Left ventricle myocardium superior (tissue), 1 donor: ENCODE measurements at places on chromosomes 5 and 9.
A peak's percentile ranks its signal among the peaks of the same experiment; 100 is the strongest.

DNA sequence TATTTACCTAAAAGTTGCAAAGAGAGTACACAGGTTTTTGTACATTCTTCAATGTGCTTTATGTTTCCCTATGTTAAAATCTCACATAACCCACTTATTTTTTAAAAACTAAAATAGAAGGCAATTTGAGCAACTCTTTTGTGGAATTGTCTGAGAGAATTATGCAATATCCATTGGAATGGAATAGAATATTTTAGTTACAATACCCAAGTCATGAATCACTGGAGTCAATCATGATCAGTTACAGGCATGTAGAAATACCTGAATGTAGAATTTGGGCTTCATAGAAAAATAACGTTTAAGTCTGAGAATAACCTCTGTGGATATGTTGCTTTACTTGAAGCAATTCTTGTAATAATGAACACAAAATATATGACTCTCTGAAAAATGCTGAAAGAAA, 143.3 kb downstream of the FGF10 start:
- DNase-seq = no peak

GRCh38 chr5:7271435-7272084, 124.4 kb upstream of the ADCY2 start:
- no peak for DNase-seq

DNA sequence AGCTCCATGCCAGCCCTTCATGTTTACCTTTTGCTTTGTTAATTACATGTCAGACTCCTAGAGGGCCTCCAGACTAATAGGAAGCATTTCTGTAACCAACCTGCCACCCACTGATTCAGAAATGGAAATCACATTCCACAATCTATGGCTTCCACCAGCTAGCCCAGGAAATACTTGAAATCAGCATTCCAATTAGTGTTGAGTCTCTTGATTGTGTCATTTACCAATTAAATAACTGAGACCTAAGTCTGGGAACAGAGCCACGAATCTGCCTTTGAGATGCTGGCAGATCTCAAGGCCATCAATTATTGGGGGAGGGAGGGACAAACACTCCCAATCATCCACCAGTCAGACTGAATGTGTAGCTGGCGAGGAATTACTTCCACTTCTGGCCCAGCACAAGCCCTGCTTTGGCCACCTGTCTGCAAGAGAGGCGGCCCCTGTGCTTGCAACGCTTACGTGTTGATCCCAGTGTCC, 27.4 kb upstream of the SAP30L start:
- DNase-seq = no peak

DNA sequence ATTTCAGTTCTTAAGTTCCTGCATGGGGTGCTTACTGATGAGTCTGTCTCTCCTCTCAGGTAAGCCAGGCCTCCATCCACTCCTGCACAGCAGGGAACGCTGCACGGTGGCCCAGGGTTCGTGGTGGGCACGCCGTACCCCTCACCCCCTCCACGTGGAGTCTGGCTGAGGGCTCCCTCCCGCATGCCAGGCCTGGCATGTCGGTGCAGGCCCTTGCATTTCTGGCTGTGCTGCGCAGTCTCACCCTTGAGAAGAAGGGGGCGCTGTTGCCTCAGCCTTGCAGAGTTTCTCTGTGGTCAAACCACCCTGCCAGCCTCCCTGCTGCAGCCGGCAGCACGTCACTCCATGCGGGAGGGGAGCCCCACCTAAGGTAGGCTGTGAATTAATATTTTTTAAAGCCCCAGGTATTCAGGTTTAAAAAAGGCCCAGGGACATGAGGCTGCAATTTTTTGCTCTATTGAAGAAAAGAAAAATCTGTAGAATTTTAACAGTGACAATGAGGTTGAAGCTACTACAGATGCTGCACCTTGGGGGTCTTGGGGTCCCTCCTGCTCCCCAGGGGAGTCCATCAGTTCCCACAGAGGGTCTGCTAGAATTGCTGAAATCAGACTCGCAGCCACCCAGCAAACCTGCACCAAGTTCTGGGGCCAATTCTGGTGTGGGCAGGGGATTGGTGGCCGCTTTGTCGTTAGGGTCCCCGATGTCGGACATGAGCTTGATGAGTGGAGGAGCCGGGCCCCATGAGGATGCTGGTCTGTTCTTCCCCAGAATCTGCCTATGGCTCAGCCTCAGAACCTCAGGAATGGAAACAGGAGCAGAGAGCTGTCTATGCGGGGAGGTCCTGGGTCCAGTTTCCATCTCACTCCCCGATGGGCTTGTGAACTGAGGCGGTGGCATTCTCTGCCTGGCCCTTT, 52.6 kb downstream of the TENT4A start:
- DNase-seq = peak; percentile 81

DNA sequence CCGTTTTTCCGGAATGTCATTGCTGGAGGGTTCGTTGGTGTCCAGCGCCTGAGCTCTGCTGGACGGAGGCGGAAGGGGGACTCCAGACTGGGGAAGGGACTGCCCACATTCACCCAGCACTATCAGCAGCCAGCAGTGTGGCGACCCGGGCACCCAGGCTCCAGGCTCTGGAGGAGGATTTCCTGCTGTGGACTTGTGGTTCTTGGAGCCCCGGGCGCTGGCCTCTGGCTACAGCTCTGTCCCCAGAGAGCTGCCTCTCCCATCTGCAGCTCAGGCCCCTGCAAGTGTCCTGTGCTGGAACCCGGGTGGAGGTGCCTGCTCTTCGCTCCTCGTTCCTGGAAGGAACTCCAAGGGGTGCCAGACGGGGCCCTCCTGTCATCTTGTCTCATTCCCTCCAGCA, 152.6 kb downstream of the RGS3 start:
- no peak for DNase-seq

- DNase-seq = no peak
Observed at GRCh38 chr9:97518909-97519307, 17.4 kb downstream of the TMOD1 start.

- DNase-seq = no peak
Observed at GRCh38 chr5:141486091-141486490, 1.3 kb downstream of the PCDHGC4 start.

- DNase-seq = no peak
Observed at GRCh38 chr5:107363768-107364167, 307.0 kb downstream of the EFNA5 start.

DNA sequence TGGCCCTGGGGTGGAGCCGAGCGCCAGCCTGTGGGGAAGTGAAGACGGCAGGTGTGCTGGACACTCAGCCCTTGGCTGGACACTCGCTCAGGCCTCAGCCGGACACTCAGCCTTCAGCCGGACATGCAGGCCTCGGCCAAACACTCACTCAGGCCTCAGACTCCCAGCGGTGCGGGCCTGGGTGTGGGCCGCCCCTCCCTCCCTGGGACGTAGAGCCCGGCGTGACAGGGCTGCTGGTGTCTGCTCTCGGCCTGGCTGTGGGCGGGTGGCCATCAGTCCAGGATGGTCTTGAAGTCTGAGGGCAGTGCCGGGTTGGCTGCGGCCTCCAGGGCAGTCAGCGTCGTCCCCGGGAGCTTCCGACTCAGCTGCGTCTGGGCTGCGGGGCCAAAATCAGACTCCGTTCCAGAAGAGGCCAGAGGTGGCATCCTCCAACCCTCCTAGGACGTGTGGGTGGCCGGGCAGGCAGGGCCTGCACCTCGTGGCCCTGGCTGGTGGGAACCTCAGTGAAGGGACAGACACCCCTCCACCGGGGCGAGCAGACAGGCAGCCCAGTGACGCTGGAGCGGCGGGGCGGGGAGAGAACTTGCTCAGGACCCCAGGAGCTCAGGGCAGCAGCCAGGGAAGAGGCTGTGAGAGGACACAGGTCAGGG, 28.4 kb downstream of the SLC6A18 start:
- DNase-seq = no peak

DNA sequence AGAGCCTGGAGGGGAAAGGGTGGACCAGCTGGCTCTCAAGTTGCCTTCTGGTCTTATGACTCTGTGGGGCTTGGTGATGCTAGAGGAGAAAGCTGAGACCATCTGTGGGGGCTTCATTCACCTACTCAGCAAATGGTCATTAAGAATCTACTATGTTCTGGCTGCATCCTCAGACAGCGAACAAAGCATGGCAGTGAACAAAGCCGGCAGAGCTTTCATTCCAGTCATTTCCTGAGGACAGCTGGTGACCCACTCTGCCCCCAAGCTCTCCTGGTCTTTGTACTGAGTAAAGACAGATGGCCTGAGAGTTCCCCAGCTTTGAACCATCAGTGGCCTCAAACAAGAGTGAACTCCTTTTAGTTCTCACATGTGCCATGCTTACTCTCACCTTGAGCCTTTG, 48.0 kb downstream of the FGF1 start:
- no peak for DNase-seq

GRCh38 chr5:59348189-59348588, 545.3 kb downstream of the PDE4D start:
- no peak for DNase-seq

- DNase-seq = no peak
Observed at GRCh38 chr5:112070022-112070421, 313.0 kb upstream of the NREP start.

DNA sequence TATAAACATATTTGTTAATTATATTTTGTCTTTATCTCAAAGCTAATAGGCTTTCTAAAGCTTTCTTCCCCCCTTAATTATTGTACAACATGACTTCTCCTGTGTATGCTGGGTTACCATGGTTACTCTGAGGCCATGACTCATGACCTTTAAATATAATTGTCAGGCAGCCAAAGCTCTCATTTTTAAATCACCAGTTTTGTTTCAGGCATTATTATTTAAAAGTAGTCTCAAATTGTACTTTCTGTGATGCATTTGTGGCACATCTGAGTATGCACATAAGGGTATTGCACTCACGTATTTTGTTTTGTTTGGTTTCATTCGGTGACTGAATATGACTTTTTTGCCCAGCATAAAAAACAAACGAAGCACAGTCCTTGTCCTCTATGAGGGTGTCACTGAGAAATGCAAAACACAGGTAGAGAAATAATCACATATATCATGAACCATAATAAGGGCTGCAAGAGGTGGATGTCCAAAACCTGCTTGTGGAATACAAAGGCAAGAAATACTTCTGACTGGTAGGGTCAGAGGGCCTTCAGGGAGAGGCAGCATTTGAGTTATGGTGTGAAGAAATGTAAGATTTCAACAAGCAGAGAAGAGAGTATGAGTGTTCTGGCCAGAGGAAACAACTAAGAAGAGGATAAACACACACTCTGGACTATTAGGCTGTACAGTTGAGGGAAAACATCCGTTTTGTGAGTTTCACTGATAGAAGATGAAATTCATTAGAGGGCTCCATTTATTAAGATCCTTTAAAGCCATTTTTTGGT, 2.1 kb downstream of the CCDC192 start:
- no peak for DNase-seq

DNA sequence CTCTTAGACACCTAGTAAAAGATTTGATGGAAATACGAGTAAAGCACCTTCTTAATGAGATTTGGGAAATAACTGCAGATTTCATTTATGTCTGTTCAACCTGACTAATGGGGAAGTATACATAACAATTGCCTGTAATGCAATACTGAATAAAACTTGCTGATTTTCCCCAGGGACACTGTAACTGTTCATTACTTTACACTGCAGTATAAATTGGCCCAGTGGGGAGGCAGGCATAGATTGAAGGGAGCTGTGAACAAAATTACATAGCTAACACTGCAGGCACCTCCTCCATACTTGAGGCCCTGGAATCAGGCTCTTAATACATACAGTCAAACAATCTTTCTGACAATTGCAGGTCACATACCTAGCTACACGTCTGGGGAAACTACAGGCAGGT, 216.2 kb downstream of the PTPRD start:
- no peak for DNase-seq
